Fibroblast of skin of scalp (primary cell): ENCODE measurements at places on chromosomes 5 and 9.

GRCh38 chr5:27191786-27192510 lies 153.6 kb upstream of the CDH9 start:
- DNase-seq: peak; percentile 77

GRCh38 chr5:169248996-169249395 lies 51.9 kb downstream of the SLIT3 start:
- peak; percentile 62 for DNase-seq

- peak; percentile 68 for DNase-seq
Measured at GRCh38 chr5:159240301-159240870, 22.7 kb upstream of the UBLCP1 start.

DNA sequence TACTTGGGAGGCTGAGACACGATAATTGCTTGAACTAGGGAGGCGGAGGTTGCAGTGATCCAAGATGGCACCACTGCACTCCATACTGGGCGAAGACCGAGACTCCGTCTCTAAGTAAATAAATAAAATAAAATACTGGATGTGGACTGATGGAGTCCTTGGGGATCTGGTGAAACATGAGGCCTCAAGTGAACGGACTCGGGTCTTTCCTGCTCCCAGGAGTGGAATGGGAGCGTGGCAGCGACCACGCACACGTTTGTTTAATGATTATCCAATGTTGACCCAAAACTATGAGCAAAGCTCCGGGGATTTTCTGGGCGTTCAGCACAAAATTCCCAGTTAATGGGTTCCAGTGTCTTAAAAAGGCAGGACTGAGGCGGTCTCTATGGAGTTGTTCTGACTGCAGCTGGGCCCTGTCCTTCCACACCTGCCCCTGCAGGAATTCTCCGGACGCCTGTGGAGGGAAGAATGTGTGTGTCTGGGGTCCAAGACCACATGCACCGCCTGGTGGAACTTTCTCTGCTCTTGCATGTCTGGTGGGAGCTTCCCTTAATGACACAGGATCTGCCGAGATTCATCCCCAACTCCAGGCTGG lies 26.6 kb downstream of the NEK6 start:
- DNase-seq: peak; percentile 79

DNA sequence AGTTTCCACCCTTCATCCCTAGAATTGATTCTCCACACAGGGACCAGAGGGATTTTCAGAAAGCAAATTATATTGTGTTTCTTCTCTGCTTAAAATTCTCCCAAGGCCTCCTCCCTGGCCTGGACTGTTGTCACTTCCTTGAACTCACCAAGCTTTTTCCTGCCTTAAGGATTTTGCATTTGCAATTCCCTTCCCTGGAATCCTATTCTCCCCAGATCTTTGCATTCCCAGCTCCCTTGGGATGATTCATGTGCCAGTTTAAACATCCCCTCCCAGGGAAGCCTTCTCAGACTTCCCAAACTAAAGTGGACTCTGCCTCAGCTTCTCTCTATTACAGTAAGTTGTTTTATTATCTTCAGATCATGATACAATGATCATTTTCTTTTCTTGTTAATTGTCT lies 35.2 kb upstream of the PDE8B start:
- DNase-seq: peak; percentile 66

GRCh38 chr5:82418608-82418950 lies 140.4 kb upstream of the RPS23 start:
- no peak for DNase-seq

DNA sequence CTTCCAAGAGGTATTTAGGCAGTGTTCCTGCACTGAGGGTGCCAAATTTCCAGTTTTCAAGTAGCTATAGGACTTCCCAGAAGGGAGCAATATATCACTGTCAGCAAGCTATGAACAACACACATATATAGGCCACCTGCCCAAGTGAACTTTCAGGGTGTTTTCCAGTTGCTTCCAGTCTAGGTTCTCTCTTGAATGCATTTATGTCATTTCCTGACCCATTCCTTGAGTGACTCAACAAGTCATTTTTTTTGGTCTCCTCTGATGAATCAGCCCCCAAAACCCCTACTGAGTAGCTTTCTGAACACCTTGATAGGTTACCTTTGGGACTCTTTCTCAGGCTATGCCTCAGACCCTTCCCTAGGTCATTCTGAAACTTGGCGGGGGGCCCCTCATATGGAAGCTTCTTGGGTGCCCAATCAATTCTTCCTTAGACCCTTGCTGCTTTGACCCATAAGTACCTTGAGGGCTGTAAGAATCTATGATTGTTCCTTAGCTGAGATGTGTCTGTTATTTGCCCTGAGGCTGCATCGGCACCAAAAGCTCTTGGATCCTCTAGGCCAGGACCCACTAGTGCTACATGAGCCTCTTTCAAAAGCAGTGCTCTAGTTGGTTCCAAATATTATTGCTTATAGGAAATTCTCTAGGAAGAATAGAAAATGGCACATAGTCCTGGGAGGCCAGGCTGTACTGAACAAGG lies 12.4 kb downstream of the DNAJB5 start:
- DNase-seq: no peak

GRCh38 chr5:173538018-173538417 lies 78.4 kb downstream of the BOD1 start:
- no peak for DNase-seq

GRCh38 chr9:71762900-71763653 lies 5.2 kb downstream of the CEMIP2 start:
- peak; percentile 93 for DNase-seq

- no peak for DNase-seq
Measured at GRCh38 chr9:95749493-95749892, 126.0 kb upstream of the ERCC6L2 start.

DNA sequence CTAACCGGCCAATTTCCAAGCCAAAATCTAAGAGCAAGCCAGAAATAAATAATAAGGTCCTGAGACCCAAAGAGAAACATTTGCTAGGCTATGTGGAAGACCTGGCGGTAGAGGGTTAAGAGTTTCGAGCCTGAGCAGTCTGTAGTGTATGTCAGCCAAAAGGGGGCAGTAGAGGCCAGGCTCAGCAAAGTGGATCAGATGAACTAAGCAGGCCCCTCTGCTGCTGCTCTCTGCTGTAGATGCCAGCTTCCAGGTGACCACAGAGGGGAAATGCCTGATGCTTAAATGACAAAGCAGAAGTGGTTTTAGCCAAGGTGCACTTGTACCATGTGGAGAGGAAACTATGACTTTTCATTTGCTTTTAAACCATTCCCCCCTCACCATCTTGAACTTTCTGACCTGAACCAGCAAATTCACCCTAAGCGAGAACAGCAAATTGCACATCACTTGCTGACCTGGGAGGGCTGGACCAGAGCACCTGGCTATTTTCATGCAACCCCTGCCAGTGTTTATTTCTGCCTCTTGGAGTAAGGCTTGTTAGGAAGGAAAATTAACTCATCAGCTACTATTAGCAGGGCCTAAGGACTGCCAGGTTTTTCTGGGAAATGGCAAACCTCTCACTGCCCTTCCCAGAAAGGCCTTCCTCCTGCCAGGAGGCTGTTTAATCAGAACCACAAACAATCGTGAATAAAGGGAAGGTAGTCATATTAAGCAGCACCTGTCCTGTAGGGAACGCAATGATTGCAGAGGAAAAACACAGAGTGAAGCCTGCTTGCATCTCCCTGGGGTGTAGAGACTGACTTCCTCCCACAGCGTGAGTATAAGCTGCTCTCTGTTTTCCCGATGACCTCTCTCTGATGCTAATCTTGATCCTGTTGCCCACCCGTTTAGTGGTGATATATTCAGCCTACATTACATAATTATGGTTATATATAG lies 818.2 kb downstream of the TLR4 start:
- DNase-seq: peak; percentile 53

GRCh38 chr5:78929833-78930232 lies 55.3 kb downstream of the ARSB start:
- DNase-seq: no peak

- no peak for DNase-seq
Measured at GRCh38 chr5:142834504-142834903, 64.3 kb downstream of the ARHGAP26 start.

GRCh38 chr9:2336055-2336454 lies 285.5 kb upstream of the VLDLR start:
- DNase-seq: peak; percentile 12

DNA sequence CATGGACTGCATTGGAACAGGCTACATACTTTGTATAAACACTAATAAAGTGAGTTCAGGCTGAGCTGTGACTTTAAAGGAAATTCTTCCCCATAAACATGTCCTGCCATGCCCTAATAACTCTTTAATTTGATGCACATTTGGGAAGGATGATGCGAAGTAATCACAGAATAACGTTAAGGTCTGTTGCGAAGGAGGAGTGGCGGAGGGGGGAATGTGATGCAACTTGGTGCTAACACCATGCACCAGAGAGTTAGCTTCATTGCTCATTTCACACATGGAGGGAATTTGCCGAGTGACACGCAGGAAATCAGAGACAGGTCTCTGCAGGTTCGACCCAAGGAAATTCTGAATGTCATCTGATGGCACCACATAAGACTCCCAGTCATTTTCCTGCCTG lies 32.9 kb downstream of the SLIT3 start:
- peak; percentile 91 for DNase-seq

DNA sequence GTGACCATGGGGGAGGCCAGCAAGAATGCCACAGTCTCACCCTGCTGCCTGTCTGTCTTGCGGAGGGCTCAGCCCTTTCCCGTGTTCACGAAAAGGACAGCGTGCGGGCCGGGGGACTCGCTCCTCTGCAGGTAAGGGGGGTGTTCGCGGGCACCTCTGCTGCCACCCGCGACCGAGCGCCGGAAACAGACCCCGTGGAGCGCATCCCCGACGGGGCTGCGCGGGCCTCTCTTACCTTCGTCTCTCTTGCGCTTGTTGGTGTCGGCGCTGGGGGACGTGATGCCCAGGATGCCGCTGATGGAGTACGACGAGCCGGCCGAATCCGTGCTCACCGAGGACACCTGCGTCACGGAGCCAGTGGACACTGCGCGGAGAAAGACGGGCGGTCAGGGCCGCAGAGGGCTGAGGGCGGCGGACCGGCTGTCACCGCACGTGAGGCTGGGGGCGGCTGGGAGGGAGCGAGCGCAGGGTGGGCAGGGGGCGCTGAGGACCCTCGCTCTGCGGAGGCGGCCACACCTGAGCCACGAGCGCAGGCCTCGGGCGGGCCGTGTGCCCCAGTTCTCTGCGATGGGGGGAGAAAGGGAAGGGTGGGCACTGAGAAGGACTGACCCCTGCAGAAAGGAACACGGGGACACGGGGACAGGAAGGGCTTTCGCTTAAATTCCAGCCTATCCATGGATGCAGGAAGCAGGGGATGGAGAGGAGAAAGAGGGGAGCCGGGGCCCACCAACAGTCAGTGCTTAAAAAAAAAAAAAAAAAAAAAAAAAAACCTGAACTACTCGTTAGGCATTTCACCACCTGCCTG lies 31.5 kb downstream of the PAX5 start:
- DNase-seq: no peak
